ENCODE measurements at places on chromosomes 6 and 20.

DNA sequence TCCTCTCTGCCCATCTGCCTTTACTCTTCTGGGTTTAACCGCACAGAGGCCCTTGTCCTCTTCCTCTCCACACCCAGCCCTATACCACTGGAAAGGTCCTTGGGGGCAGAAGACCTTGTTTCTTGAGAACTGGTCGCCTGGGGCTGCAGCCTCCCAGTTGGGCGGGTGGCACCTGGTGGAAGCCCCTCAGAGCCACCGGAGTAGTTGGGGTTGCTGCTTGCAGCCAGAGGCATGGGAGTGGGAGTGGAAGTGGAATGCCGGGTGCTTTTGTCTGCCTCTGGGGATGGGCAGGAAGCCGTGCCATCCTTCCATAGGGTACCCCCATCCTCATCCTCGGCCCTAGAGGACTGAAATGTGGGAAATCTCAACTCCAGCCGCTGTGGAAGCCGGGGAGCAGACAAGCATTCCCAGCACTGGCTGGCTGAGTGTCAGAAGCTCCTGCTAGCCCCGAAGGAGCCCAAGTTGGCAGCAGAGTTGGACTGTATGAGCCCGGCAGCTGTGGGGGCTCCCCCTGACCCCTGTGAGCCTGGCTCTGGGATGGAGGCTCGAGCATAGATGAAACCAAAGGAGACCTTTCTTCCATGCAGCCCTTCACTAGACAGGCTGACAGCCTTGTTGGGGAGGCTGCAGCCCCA is 1.2 kb downstream of the VSTM2L start:
- DNase-seq, result no peak

GRCh38 chr20:46652699-46653098 is 1.4 kb upstream of the SLC13A3 start:
- no peak for DNase-seq

DNA sequence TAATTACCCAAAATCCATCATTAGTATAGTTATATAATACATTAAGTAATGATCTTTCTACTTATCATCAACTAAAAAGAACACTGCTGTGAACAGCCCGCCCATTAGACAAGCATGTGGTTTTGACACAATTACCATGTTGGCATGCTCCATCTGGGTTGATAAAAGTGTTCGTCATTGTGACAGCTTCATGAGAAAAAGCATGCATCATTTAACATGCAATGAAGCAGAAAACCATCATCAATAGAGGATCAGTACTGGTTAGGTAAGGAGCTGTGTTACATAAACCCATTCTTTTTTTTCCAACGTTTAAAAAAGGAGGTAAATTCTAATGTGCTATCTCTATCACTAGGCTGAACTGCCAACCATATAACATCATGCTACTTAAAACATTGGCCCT is 101.9 kb downstream of the EPB41L2 start:
- no peak for DNase-seq

DNA sequence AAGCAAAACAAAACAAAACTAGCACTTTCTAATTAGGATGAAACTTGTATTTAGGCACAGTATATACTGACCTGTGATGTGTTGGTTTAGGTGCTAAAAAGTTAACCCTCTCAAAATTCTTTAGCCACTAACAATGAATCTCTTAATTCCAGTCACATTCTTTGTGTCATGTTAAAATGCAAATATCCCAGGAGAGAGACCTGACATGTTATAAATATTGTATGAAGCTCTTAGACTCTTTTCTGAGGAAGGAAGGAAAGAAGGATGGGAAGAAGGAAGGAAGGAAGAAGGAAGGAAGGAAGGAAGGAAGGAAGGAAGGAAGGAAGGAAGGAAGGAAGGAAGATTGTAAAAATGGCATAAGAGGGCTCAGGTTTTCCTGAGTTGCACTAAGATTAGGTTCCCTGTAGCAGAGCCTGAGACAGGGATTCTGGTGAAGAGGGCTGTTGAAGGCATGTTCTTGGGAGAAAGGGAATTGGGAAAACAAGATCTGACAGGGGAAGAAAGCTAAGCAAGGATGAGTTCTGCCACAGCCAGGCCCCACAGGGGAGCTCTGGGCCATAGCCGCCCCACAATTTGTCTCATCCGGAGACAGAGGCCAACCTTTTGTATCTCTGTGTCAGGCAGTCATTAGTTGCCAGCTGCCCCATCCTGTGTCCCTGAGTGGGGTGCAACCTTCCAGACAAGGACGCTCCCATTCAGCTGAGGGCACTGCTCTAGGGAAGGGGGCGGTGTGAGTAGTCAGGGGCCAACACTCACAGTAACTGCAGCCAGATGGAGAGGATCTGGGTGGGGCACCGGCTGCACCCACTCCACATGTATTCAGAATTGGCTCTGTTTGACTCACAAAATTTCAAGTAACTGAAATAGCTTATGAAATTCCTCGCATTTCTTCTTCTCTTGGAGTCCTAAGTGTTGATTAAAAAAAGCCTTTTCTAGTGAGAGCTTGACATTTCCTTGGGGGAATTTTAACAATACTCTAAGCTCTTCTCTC is 189.3 kb upstream of the ARG1 start:
- DNase-seq, result no peak

DNA sequence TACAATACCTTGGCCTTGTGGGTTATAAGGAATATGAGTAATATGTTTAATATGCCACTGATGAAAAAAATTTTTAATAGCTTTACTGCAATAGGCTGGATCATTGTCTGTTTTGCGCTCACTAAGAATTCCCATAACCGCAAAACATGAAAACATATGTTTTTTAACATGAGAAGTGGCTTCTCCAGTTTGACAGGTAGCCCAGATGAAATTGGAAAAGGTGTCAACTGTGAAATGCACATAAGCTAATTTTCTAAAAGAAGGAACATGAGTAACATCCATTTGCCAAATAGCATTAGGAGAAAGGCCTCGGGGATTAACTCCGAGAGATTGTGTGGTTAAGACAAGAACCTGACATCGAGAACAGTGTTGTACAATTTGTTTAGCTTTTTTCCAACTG is 4.9 kb downstream of the GLYATL3 start:
- DNase-seq, result no peak

GRCh38 chr6:122718616-122719015 is 60.9 kb upstream of the FABP7 start:
- no peak for DNase-seq

- DNase-seq, result no peak
Observed at GRCh38 chr6:135577059-135577538, 79.6 kb upstream of the AHI1 start.

GRCh38 chr20:58565461-58566175 is 50.4 kb upstream of the APCDD1L start:
- DNase-seq, result no peak

DNA sequence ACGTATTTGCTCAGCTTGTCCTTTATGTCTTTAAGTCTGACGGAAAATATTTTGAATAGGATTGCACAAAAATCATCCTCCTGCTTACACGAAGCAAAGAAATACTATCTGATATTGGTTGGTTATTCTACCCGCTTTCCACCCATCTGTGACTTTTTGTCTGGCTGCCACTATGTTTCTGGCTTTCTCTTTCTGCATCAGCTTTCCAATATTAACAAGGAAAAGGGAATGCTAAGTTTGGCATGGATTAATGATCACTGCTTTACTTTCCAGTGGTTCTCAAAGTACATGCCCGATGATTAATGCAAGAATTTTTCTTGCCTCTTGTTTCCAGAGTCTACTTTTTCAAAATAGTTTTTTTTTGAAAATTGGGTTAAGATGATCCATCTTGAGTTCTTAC is 57.0 kb downstream of the RNF144B start:
- DNase-seq, result no peak

DNA sequence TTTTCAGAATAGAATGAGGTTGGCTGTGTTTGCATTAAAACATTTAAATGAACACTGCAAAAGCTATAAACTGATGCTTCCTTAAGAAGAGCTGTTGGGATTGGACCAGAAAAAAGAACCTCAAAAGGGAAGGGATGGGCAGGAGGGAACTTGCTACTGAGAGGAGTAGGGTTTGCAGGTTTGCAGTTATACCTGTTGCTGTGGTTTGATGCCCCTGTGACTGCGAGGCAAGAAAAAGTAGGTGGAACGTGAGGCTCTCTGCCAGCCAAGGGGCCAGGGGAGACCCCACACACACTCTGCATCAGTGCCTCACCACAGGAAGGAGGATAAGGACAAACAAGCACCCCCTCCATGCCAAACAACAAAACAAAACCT is 197.2 kb downstream of the BCAS1 start:
- DNase-seq, result peak; percentile 39

GRCh38 chr6:34223381-34223955 is 13.2 kb upstream of the HMGA1 start:
- DNase-seq, result no peak

DNA sequence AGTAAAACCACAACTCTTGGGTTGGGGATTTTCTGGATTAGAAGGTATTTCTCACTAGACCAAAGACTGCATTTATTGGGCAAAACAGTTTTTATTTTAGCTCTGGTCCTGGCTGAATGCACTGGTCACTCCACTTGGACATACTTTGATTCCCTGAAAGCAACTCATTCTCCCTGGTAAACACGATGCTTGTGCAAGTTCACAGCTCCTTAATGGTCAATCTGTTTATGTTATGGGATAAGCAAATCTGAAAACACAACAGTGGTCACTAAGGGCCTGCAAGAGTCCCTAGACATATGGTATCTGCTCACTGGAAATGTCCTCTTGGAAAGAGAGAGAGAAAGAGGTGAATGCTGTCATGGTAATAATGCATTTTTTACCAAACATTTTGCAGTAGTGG is 559.8 kb downstream of the CDH26 start:
- DNase-seq, result no peak

GRCh38 chr20:32278199-32278643 is 770 bp downstream of the KIF3B start:
- peak; percentile 27 for DNase-seq

- no peak for DNase-seq
Observed at GRCh38 chr6:165929607-165930006, 238.0 kb downstream of the TBXT start.
